ENCODE measurements at places on chromosomes 7 and 10.
A peak's percentile ranks its signal among the peaks of the same experiment; 100 is the strongest.

GRCh38 chr10:73842349-73842748 lies 31.0 kb upstream of the NDST2 start:
- DNase-seq: no peak

GRCh38 chr7:80699721-80700256 lies 61.3 kb downstream of the CD36 start:
- no peak for DNase-seq

GRCh38 chr7:125316466-125316865 lies 386.8 kb upstream of the POT1 start:
- DNase-seq: peak; percentile 71

GRCh38 chr10:109899356-109900331 lies 23.7 kb downstream of the XPNPEP1 start:
- no peak for DNase-seq

GRCh38 chr7:100584054-100584682 lies 1.8 kb downstream of the LRCH4 start:
- peak; percentile 77 for DNase-seq
